ENCODE measurements at places on chromosomes 6 and 20.

DNA sequence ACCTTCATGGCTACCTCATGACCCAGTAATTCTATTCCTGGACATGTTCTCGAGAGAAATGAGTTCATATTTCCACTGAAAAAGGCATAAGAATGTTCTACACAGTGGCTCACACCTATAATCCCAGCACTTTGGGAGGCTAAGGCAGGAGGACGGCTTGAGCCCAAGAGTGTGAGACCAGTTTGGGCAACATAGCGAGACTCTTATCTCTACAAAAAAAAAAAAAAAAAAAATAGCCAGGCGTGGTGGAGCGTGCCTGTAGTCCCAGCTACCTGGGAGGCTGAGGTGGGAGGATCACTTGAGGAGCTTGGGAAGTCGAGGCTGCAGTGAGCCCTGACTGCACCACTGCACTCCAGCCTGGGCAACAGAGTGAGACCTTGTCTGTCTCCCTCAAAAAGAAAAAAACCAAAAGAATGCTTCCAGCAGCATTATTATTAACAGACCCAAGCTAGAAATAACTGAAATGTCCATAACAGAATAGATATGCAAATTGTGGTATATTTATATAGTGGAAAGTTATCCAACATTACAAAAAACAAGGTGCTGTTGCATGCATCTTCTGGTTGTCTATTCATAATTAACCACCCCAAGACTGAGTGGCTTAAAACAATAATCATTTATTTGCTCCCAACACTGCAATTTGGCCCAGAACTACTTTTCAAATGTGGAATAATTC, 9.4 kb upstream of the RAB44 start:
- DNase-seq = no peak

GRCh38 chr6:87483929-87484328, 11.2 kb downstream of the SLC35A1 start:
- no peak for DNase-seq

DNA sequence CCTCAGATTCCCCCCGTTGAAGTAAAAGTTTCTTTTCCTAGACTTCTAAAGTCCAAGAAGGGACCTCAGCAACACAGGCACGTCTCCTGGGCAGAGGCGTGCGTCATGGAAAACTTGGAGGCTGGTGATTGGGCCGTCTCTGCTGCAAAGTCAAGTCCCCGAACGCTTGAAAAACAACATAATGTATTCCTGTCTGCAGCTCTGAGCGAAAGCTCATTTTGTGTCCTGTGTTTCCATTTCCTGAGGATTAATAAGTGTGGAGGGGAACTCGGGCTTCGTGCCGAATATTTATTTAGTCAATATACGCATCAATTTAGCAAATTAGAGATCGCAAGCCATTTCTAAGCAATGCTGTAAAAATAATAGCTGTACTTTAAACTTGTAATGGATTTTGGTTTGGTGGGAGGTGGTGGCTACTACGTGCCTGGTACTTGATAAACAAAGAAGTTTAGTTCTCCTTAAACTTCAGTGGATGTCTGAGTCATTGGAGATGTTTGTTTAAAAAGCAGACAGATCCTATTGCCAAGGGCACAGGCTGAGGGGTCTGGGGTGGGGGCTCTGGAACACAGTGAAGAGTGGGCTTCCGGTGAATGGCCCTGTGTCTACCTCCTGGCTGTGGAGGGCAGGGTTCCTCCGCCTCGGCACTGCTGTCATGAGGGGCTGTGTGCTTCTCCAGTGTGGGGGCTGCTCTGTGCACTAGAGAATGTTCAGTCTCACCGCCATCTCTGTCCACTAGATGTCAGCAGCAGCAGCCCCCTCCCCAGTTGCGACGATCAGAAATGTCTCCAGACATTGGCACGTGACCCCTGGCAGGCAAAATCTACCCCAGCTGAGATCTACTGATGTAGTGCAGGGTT, 21.8 kb downstream of the PCK1 start:
- no peak for DNase-seq

- DNase-seq = no peak
Measured at GRCh38 chr20:2816030-2816582, at the start of gene TMEM239. TSS of gene TMEM239 (plus strand) at chr20:2816364. CDS start at chr20:2816555, 191 bp downstream.

GRCh38 chr6:152119831-152120230, 312.3 kb downstream of the ESR1 start:
- DNase-seq = no peak

- DNase-seq = no peak
Measured at GRCh38 chr6:155287762-155288161, 23.9 kb downstream of the CLDN20 start.

GRCh38 chr6:5590187-5590586, 328.9 kb downstream of the FARS2 start:
- no peak for DNase-seq

- DNase-seq = no peak
Measured at GRCh38 chr20:40251284-40251932, 437.6 kb downstream of the MAFB start.

GRCh38 chr6:45532721-45533210, 155.0 kb upstream of the SUPT3H start:
- DNase-seq = no peak

- no peak for DNase-seq
Measured at GRCh38 chr20:13839421-13840092, 54.7 kb downstream of the NDUFAF5 start.

GRCh38 chr20:49636447-49636846, 68.5 kb upstream of the PTGIS start:
- no peak for DNase-seq

DNA sequence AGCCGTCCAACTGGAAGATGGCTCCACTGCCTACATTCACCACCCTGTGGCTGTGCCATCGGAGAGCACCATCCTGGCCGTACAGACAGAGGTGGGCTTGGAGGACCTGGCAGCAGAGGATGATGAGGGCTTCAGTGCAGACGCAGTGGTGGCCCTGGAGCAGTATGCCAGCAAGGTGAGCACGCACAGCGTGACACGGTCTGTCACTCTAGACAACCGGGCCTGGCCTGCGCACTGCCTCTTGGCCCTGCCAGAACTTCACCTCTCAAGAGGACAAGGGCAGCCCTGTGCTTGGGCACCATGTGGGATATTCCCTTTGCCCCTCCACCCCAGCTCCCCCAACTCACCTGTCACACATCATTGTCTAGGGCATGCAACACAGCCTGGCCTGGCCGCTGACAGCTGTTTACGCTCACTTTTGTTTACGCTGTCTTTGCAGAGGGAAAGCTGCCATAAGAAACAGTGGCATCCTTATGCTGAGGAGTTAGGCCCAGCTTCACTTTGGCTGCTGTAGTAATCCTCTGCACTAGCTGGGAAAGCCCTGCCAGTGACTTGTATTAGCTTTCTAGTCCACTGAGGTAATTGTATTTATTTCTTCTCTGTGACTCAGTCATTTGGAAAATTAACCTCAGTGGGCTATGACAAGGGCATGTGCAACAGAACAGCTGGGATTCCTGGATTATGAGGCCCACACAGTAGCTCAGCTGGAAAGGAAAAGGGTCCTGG, 9.8 kb upstream of the DEF6 start:
- no peak for DNase-seq

DNA sequence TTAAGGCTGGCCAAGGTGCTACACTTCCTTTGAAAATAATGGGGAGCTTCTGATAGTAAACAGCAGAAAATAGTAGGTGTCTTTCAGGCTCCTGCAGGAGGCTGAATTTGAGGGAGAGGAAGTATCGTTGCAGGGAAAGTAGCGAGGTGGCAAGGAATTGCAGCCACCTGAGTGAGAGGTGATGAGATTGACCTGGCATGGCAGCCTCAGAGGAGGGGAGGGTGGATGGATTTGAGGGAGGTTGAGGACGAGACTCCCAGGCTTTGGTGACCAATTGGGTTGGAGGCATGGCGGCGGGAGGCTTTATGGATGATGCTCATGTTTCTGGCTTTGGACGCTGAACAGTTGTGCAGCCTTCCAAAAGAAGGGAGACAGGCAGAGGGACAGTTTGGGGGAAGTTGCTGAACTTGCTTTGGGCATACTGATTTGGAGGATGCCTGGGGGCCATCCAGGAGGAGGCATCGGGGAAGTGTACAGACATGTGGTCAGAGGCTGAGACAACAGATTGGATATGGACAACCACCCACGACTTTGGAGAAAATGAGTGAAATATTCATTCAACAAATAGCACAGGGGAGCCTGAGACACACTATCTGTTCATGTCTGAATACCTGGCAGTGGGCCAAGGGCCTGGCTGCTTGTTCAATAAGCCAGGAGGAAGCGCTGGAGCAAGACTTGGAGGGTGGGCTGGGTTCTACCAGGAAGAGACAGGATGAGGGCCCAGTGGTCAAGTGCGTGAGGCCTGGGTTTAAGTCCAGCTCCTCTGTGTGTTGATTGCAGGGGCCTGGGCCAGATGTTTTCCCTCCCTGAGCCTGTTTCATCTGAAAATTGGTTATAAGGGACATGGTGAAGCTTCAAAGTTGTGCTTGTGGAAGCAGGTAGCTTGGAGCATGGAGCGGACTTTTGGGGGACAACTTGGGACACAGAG, 113.2 kb downstream of the CEBPB start:
- no peak for DNase-seq

DNA sequence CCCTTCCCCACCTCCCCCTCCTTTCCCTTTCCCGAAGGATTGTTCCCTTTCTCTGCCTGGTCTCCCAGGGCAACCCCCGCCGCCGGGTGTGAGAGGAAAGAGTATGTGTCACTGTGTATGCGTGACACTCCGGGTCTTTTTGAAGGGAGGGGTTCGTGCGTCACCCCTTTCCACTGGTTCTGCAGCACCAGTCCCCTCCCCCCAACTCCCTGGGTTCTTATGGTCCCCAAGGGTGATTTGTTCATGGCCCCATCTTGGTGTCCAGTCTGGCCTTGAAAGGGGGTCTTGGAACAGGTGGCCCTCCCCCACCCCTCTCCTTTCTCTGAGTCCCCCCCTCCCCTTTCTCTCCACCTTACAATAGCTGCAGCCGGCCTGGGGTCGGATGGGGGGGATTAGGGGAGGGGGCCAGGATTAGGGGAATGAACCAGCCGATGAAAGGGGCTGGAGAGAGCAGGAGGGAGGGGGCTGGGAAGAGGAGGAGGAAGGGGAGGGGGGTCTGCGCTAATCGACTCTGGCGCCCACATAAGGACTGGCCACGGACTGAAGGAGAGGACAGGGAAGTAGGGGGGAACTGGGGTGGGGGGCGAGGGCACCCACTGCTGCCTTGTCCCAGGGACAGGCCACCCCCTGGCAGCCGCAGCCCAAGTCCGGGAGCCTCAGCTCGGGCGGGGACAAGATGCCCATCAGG, 1.3 kb upstream of the RING1 start:
- no peak for DNase-seq

DNA sequence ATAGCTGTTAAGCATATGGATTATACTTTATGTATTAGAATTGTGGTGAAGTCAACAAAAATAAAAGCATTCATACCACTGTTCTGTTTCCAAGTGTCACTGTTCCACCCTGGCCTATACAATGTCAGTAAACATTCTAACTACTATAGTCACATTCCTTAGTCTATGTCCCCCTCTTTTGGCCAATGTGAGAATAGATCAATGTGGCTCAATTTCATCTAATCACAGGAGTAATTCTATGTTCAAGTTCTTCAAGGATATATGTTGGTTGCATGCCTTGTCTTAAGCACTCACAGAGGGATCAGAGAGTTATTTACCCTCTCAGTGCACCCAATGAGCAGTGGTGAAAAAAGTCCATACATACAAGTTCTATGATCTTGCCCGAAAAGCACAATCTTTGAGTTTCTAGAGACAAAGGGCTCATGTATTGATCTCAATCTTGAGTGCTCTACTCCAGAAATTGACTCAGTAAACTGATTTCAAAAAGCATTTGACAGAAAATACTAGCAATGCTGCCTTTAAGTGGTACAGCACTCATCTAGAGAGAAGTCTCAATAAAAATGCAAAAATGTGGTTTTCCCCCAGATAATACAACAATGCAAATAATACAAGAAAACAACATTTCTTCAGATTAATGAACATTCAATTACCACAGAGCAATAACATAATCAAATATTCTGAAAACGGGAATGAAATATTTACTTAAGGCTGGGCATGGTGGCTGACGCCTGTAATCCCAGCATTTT, 16.5 kb downstream of the SMLR1 start:
- DNase-seq = no peak

GRCh38 chr6:84583784-84584183, 180.6 kb downstream of the TBX18 start:
- DNase-seq = no peak

DNA sequence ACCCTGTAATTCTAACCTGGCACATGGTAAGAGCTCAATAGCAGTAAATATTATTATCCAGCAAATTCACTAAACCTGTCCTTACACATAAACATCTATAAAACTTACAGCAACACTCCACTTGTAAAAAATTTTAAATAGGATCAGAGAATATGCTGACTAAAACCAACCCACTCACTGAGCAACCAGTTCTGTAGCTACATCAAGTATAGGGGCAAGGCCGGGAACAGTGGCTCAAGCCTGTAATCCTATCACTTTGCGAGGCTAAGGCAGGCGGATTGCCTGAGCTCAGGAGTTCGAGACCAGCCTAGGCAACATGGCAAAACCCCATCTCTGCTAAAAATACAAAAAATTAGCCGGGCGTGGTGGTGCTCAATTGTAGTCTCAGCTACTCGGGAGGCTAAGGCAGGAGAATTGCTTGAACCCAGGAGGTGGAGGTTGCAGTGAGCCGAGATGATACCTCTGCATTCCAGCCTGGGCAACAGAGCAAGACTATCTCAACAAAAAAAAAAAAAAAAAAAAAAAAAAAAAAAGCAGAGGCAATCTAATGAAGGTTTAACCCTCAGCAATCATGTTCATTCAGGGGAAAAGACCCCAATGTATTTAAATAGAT, 6.8 kb downstream of the STAU1 start:
- no peak for DNase-seq

DNA sequence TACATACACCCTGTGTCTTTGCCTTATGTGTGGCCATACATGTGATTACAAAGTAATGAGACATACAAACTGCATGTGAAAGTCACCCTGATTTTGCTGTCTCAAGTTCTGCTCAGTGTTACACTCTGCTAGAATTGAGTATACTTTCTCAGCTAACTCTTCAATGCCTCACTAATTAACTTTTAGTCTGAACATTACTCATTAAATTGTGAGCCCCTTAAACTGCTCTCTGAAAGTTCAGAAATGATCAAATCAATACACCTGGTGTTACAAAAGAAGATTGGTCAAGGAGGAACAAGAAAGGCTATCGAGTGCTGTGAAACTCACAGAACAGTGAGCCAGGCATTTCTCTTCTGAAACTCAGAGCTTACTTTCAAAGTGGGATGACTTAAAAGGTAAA, 71.3 kb downstream of the MKKS start:
- no peak for DNase-seq

DNA sequence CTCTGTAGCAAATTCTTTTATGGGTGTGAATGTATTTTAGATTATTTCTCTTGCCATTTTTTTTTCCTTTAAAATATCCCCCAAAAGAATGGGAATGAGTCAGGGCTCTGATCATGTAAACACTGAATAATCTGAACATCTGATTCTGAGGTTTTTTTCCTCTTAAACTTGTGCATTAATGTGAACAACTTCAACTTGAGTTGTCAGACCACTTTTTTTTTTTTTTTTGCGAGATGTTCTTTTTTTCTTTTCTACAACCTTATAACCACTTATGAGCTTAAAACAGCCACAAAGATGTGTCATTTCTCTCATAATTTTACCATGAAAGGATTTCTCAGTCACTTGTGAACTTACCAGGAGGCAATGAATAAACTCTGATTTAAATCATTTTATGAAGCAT, 85.3 kb downstream of the TBC1D7 start:
- DNase-seq = no peak

All from stimulated activated CD4-positive, alpha-beta T cell treated with anti-CD3 and anti-CD28 coated beads, Interleukin-1b, Interleukin-23, amount 100 ng/mL, for 4 hours (primary cell).